Mesenteric fat pad (tissue), 1 donor: ENCODE measurements at places on chromosomes 2 and 18.

- no peak for DNase-seq
Measured at GRCh38 chr2:3751806-3752205, 48.4 kb downstream of the DCDC2C start.

DNA sequence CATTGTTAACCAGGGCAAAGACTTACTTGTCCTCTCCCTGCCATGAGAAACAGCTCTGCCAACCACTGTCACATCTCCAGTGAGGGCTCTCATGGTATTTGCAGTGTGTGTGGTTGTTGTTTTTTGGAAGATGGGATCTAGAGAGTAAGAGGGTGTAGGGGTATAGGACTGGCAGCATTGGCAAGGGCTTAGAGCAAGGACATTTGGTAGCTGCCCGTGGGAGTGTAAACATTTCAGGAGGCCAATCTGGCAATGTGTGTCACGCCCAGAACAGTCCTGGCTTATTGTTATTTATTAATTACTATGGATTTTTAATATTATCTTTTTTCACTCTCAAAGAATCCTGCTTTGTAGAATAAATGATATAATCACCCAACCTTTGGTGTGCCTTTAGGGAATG lies 90.5 kb downstream of the TMEM17 start:
- DNase-seq, result no peak

- no peak for DNase-seq
Measured at GRCh38 chr2:160463245-160463644, 30.4 kb downstream of the RBMS1 start.

- DNase-seq, result no peak
Measured at GRCh38 chr2:1052771-1053191, 102.1 kb downstream of the SNTG2 start.

DNA sequence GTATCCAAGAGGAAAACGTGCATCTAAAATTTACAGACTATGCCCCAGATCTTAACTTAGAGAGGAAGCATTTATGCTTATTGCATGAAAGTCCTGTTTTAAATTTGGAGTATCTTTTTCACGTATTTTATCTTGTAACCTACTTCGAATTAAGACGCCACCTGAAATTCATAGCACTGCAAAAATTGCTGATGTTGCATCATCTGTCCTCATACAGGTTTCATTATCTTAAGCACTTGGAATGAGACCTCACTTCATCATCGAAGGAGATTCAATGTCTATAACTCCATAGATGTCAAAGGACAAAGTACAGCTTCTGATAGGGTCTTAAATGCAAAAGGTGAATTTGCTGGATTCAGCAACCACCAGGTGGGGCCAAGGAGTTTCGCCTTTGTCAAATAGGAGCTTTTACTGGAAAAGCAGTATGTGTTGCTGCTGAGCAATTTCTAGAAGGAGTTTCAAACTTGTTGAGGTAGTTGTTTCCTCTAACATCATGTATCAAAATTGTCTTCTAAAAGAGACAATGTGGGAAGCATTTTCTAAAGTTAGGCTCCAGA lies 106.4 kb upstream of the CCDC85A start:
- no peak for DNase-seq

- no peak for DNase-seq
Measured at GRCh38 chr2:101956465-101957438, 35.0 kb upstream of the IL1R2 start.
